ENCODE measurements at places on chromosomes 6 and 20.

GRCh38 chr6:168589275-168589674 is 148.3 kb downstream of the SMOC2 start:
- no peak for DNase-seq

DNA sequence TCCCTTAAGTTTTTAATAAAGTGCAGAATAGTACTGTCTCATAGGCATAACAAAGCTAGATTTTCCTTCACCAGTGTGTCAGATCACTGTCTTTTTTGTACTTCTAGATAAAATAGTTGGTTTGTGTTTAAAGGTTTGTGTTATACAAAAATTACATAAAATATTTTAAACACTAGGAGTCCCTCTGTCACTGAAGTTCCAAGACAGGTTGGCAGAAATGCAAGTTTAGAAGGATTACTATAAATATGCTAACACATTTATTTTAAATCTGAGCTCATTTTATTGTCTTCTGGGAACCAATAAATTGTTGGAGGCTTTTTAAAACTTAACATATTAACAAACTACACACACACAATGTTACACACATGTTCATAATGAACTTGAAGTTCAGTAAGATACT is 30.8 kb upstream of the RUNX2 start:
- no peak for DNase-seq

DNA sequence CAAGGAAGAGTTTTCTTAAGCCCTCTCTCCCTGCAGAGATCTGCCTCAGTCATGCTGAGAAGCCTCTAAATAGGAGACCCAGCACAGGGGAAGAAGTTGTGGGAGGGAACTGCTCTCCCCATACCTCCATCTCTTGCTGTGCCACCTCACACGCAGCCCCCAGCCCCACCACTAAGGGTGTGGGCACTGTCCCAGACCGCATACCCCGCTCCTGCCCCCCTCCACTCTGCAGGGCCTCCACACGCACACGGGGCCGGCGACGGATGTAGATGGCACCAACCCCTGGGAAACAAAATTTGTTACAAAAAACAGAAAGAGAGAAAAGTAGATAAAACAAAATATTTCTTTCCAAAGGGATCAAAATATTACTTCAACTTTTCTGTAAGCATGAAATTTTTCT is 10.2 kb upstream of the CPNE1 start:
- DNase-seq = no peak

DNA sequence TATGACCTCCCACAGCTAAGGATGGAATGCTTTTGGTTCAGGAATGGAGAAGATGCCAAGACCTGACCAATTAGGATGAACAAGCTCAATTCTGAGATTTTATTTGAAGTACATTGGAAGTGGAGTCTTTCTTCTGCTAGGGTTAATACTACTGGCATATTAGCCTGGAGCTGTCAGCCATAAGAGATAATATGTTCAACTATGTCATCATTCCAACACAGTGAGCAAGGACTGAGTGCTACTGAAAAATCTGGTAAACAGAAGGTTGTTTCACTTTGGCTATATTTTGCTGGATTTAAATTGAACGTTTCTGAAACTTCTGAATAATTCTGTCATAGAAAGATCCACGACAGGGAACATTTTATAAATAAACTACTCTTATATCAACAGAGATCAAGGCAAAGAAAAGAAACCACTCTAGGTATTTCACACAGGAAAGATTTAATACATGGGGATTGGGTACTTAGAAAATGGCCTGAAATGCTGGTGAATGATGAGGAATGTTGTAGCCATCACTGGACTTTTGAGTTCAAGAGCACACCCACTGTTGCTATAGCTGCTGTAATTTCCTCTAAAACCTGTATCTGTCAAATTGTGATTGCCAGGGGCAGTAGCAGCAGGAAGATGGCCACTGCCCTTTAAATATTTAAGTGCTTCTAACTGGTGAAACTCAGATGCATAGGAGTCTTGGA is 200.5 kb downstream of the PLCB4 start:
- peak; percentile 49 for DNase-seq

DNA sequence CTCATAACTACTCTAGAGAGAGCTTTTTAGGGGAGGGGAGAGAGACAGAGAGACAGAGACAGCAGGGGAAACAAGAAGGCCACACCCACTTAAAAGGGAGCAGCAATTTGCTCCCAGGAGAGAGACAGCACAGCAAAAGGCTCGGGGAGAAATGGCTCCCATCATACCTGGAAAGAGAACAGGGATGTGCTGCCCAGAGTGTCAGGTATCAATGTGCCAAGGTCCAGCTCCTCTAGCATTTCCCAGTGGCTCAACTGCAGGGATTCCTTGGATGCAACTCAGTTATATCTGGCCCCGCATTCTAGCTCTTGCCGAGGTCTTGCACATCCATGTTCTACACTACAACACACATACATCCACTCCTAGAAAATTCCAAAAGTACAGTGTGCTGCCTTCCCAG is 304.0 kb upstream of the CDYL start:
- no peak for DNase-seq

GRCh38 chr20:51329845-51330244 is 212.7 kb downstream of the NFATC2 start:
- no peak for DNase-seq

DNA sequence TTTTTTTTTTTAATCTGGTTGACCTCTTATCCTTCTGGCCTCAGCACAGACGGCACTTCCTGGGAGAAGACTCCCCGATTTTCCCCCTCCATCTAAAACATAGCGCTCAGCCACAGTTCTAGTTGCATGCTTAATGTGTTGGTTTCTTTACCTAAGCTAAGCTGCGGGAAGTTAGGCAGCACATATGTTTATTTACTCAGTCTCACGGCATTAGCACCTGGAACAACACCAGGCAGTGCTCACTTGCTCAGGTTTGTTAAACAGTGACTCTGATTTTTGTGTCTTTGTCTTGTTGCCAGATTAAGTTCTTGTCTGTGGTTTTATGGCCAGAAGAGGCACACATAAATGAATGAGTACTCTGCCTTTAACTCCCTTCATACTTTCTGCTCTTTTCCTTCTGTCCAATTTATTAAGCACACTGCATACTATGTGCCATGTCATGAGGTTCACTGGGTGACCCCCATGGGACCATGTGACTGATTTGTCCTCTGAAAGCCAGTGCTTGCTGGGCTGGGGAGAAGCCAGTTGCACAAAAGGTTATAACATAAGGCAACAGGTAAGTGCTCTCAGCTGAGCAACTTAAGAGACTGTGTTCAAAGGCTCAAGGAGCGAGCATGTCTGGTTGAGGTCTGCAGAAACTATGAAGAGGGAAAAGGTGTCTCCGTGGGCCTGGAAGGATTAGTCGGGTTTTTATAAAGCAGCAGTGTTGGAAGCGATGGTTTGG is 93.6 kb downstream of the RPP40 start:
- DNase-seq = no peak

DNA sequence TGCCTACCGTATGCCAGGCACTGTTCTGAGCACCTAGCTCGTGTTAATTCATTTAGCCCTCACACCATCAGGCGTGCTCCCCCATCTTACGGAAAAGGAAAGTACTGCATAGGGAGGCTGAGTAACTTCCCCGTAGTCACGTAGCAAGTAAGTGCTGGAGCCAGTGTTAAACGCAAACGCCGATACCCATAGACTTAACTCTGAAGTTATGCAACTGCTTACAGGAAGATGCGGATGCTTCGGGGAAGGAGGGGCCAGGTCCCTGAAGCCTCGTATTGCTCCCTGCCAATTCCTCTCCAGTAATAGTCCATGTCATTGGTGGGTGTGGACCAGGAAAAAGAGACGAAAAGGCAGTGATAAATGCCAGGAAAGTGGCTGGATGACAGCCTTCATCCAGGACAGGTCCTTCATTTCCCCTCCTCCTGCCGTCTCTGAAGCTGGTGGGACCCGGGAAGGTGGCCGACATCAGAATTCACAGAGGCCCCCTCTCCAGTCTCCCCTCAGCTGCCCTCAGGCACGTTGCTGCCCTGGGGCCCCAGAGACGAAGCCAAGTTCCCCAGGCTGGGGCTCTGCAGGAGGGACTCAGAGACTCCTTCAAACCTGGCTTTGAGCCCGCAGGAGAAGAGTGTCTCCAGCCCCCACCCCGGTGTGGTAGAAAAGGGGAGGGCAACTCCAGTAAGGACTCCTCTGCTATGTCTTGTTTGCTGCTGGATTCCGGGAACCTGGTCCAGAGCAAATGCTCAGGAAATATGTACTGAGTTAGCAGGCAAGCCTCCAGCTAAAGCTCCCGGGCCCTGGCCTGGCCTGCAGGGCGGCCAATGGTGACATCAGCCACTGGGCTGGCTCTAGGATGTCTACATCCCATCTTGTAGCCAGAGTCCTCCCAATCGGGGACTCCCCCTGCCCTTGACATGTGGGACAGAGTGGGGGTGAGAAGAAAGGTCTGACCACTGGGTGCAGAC is 37.8 kb downstream of the RAB44 start:
- DNase-seq = peak; percentile 76

DNA sequence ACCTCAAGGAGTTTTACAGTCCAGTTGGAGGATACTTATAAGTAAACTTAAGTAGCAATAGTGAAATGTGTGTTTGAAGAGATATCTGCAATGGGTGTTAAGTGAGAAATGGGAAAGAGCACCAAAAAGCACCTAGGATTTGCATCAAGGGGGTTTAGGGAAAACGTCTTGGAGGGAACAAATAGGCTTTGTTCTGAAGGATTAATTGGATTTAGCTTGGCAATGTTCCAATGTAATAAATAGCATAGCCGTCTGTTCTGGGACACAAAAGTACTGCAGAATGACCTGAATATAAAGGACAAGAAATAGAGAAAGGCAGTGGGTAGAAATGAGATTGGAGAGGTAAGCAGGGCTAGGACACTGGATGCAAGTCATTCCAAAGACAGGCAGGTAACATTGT is 2.8 kb upstream of the MYO6 start:
- no peak for DNase-seq

- peak; percentile 20 for DNase-seq
These were observed 58.8 kb downstream of the SAMD5 start for GRCh38 chr6:147567141-147567805.

- no peak for DNase-seq
These were observed 89.8 kb downstream of the ANKRD6 start for GRCh38 chr6:89522778-89523177.

DNA sequence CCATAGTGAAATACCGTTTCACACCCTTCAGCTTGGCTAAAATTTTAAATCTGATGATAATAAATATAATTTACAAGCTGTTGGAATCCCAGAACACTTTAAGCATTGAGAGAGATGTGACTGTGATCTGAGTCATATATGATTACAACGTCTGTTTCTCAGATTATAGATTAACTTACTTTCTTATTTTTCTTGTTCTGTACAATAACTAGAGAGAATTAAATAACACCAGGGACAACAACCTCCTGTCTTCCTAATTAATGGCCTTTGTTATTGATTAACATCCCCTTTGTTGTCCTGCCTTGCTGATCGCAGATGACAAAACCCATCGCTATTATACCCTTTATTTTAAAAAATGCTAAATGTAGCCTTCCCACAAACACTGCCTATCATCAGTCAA is 87.8 kb upstream of the EZR start:
- DNase-seq = no peak

- DNase-seq = peak; percentile 87
These were observed 46.2 kb upstream of the EEF1A1 start for GRCh38 chr6:73566954-73567591.

- no peak for DNase-seq
These were observed 212.6 kb upstream of the MOCS1 start for GRCh38 chr6:40146902-40147301.

DNA sequence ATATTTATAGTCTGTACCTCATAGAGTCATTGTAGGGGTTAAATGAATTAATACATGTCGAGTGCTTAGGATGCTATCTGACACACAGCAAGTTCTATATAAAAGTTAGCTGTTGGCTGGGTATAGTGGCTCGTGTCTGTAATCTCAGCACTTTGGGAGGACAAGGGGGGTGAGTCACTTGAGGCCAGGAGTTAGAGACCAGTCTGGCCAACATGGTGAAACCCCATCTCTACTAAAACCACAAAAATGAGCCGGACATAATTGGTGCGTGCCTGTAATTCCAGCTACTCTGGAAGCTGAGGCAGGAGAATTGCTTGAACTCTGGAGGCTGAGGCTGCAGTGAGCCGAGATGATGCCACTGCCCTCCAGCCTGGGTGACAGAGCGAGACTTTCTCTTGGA is 222.9 kb downstream of the UBE3D start:
- peak; percentile 58 for DNase-seq

DNA sequence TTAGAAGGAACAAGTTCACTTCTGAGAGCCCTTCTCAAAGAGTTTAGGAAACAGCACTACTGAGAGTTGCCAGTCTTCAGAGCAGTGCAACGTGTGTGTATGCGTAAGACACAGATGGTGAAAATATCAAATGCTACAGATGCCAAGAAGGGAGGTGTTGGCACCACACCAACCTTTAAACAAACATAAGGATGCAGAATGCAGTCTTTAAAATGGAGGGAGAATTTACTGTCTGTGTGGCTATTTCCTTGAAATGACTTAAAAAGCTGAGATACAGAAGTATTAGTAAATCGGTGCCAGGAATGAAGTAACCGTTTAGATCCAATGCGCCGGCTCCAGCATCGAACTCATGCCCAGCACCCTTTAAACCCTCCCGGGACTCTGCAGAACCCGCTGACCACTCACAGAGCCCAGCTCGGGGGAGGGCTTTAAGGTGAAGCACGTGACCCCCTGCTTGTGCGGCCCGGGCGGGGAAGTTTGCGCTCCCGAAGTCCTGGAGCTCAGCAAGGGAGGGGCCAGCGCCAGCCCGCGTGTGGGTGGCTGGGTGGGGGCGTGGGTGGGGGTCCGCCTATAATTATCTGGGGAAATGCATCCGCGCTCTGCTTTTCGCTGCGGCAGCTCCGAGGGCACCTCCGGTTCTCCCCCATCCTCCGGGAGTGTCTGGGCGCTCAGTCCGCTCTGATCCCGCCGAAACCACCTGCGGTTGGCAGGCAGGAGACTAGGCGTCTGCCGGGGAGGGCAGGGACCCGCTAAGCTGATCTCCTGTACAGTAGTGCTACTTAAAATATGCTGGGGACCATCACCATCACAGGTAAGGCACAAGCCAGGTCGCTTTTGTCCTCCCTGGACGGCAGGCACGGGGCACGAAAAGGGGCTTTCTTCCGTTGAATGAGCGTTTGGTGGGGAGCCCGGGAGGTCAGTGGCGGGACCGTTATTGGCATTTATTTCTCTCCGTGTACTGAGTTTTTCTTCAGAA is 66.0 kb downstream of the ZBTB2 start:
- DNase-seq = peak; percentile 86

DNA sequence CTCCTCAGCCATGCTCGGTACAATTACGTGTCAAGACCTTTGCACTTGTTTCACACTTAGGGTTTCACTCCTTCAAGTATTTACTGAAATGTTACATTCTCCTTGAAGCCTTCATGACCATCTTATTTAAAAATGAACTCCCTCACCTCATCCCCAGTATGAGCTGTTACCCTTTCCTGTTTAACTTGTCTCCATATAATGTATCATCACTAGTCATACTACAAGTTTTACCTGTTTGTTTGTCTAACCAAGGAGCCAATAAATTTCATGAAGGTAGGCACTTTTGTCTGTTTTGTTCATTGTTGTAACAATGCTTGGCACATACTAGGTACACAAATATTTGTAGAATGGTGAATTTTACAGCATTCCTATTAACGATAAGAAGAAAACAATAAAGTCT is 46.1 kb upstream of the MTRF1L start:
- no peak for DNase-seq

All from fibroblast of mammary gland (primary cell).